ENCODE measurements at places on chromosomes 2 and 18.

DNA sequence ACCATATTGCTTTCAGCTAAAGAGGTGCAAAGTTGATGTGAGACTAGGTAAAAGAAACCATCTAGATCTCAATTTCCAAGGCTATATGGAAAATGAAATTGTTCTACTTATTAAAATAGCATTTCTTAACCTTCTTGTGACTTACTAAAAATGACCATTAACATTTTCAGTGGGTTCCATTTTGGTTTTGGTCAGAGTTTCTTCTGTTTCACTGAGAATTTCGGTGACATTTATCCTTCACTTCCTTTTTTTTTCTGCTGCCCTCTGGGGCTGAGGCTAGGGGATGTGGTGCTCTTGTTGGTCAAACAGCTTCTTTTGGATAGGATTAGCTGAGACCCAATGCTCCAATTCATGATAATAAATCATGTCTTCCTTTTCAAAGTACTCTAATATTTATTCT, 44.3 kb upstream of the REL start:
- no peak for DNase-seq

- DNase-seq, result peak; percentile 50
These were observed 56.0 kb downstream of the HDAC4 start for GRCh38 chr2:239344857-239345216.

DNA sequence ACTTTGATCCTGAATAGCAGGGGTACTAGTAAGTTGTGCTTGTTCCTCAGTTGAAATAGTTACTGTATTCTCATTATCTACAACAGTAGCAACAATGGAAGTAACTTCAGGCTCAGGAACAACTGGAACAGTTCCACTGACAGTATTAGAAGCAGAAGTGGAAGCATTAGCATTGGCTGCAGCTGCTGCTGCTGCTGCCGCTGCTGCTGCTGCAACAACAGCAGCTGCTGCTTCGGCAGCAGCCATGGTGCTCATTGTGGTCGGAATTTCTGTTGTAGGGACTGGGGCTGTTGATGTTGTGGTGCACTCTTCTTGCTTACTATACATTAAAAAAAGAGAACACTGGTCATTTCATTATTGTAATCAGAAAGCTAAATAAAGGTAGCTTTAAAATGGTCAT, 40.8 kb downstream of the PRPF40A start:
- DNase-seq, result no peak

DNA sequence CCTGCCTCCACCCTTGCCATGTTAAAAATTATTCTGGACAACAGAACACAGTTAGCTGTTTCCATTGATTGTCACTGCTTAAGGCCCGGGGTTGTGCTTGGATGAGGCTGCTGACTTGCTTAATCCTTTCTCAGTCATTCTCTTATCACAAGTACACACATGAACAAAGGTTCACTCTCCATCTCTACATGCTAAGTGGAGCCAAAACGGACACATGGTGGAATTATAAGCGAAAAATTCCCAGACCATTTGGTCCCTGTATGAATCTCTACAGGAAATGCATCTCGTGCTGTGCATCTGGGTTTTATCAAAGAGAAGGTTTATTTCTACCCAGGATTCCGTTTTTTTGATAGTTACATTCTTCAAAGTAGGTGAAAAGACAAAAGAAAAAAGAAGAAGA, 177.5 kb upstream of the ETAA1 start:
- DNase-seq, result no peak

- no peak for DNase-seq
These were observed 439.6 kb upstream of the REG3G start for GRCh38 chr2:78585871-78586270.

DNA sequence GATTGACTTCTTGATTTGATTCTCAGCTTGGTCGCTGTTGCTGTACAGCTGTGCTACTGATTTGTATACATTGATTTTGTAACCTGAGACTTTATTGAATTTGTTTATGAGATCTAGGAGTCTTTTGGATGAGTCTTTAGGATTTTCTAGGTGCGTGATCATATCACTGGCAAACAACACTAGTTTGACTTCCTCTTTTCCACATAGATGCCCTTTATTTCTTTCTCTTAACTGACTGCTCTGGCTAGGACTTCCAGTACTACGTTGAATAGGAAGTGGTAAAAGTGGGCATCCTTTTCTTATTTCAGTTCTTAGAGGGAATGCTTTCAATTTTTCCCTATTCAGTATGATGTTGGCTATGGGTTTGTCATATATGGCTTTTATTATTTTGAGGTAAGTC, 101.3 kb downstream of the OSBPL1A start:
- DNase-seq, result no peak

DNA sequence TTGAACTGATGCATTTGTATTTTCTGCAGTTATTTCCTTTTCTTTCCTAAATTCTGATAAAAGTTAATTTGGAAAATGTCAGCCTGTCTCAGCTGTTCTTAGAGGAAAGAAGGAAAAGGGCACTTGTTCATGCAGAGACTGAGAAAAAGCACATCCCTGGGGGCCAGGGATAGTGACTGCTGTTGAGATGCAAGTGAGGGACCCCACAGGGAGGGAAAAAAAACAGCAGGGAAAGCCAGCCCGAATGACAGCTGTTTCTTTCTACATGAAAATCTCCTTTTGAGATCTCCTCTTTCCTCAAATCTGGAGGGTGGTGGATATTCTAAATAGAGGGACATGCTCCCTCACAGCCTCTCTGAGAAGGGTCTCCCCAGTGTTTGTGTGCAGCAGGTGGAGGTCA, 14.0 kb upstream of the MTA3 start:
- DNase-seq, result no peak

- no peak for DNase-seq
These were observed 148.7 kb upstream of the ZEB2 start for GRCh38 chr2:144668493-144669110.

GRCh38 chr18:3493501-3494244, 43.7 kb downstream of the TGIF1 start:
- no peak for DNase-seq

GRCh38 chr18:67199993-67200617, 316.4 kb downstream of the DSEL start:
- no peak for DNase-seq

- DNase-seq, result no peak
These were observed 50.8 kb downstream of the RTTN start for GRCh38 chr18:70154591-70155194.

- no peak for DNase-seq
These were observed 22.2 kb upstream of the RAPGEF4 start for GRCh38 chr2:172713365-172713875.

- peak; percentile 26 for DNase-seq
These were observed 189.0 kb downstream of the RPIA start for GRCh38 chr2:88880441-88880953.

- DNase-seq, result no peak
These were observed 175.4 kb upstream of the ACAA2 start for GRCh38 chr18:49988733-49989132.

DNA sequence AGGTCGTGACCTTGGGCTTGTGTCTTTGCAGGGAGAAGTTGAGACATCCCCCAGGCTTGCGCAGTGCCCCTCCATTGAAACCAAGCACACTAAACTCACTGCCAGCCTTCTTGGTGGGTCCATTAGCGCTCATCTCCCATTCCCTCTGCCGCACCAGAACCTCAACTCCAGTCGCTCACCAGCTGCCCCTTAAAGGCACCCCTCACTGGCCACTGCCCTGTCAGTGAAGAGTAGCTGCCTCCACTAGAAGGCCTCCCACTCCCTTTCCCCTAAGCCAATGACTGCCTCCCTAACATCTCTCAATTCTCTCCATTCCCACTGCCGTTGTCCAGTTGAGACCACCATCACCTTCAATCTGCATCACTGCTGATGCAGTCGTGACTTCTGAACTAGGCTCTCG, 114.8 kb upstream of the EPC2 start:
- no peak for DNase-seq

DNA sequence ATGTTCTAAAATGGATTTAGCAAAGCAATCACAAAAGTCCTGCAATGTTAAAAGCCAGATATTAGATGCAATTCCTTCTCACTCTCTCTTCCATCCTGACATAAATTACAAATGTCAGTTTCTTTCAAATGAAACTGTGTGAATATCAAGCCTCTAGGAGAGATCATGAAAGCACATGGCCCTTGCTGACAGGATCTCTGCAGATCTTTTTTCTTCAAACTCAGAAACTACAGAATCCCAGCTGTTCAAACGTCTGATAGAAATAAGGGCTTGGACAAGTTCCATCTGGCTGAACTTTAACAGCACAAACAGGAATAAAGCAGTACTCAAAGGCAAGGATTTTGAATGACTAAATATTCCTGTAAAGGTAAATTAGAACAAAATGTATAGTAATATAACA, 47.6 kb downstream of the PDE1A start:
- no peak for DNase-seq

GRCh38 chr2:10303694-10304378, 1.1 kb downstream of the HPCAL1 start:
- peak; percentile 63 for DNase-seq

DNA sequence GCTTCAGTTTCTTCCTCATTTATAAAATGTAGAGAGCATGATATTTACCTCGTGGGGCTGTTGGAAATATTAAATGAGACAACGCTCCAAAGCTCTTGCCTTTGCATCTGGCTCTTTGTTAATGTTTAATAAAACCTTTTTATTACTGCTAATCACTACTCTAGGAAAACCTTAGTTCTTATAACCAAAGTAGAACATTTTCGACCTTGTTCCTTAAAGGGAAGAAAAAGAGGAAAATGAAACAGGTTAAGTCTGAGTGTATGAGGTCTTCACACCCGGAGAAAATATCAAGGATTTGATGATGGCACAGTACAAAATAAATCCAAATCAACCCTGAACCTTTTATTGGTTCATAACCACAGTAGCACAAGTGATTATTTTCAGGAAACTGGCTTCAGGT, 86.6 kb upstream of the BCL2L11 start:
- no peak for DNase-seq

DNA sequence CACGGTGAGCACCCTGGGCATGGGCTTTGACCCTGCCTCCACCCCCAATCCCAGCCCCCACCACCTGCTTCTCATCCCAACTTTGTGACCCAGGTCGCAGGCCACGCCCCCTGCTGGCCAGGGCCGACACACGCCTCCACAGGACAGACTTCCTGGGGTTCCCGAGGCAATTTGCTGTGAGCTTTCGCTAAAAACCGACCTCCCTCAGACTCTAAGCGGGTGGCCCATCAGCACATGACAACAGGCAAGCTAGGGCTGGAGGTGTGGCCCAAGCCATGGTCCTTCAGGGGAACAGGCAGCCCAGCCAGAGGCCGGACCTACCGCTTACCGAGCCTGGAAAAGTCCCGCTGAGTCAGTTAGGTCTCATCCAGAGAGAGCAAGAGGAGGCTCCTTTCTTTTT, 31.9 kb downstream of the C1QL2 start:
- DNase-seq, result no peak

GRCh38 chr2:71602581-71602980, 149.2 kb downstream of the DYSF start:
- no peak for DNase-seq

DNA sequence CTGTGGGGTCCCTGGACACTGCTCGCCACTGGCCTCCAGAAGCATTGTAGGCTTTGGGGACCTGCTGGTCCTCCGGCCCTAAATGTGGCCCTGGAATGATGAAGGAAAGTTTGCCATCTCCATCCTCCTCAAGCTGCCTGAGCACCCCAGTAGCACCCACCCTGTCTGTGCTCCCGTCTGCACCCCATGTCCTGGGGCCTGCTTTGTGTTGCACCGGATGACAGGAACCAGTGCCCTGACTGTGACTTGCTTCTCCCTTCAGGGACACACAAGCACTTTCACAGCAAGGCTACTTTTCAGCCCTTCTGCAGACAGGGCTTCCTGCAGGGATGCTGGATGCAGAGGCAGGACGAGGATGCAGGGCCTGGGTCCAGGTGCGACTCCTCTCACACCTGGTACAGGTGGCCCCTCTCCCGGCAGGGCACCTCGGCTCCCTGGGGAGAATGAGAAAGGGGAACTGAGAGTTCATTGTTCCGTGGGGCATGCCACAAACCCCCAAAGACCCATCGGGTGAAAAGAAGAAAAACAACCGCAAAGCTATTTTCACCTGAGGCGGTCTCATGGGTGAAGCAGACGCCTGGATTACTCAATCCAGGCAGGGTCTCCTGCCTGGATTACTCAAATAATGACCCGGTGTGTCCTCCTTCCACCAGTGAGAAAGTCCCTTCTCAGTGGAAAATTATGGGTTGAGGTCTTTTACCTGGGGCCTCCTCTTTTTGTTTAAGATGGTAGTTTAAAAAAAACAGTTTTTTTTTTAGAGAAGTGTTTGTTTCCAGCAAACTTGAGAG, 74.9 kb downstream of the LONRF2 start:
- peak; percentile 19 for DNase-seq

DNA sequence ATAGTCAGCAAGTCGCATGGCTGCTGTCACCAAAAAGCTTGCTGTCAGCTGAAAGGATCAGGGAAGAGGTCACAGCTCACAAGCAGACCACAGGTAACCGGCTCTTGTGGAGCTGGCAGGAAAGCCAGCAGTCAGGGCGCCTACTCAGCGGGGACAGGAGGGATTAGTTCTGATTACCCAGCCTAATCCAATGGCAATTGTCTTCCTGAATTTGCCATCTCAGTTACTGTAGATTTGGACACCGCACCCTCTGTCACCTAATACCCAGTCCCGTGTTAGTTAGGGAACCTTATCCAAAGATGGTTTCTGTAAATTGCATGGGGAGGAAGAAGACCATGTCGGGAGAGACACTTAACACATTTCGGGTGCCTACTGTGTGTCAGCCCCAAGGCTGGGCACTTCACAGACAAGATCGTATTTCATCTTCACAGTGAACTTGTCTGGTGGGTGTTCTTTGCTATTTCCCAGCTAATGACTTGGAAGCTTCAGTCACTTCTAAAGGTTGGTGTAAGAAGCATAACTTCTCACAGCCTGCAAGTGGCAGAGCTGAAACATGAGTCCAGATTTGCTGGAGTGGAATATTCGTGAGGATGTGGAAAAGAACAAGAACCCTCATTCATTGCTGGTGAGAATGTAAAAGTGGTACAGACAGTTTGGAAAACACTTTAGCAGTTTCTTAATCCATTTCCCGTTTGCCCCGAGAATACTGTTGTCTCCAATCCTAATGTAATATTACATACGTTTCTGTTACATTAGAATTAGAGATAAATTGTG, 9.9 kb downstream of the ALPK2 start:
- DNase-seq, result no peak

DNA sequence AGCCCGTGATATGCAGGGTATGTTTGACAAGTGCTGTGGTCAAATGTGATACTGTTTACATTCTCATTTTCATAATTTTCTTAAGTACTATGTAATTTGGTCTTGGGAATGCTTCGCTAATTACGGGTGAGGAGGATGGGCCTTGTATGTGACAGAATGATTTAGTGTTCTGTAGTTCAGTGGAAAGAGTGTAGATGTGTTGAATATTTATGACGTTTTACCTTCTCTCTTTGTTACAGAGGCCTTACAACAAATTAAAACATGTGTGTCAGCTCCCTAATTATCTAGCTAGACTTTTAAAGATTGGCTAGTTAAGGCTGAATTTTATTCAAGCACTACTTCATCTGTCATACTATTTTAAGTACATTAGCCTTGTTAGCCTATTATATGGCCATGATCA, 10.6 kb upstream of the CHRNA1 start:
- no peak for DNase-seq

GRCh38 chr18:73478191-73478590, 610.4 kb upstream of the NETO1 start:
- no peak for DNase-seq
